ENCODE measurements at places on chromosomes 16 and 17. TPM values are rescaled to one million over a fixed set of nuclear protein-coding genes. Genes with fewer than 3 reads are reported as not detected.

ITGAL gene
- polyA plus RNA-seq = 3.8 TPM

TEX19 gene
- not detected for polyA plus RNA-seq

RNF167 gene
- polyA plus RNA-seq = 117 TPM

TEX14 gene
- 0.33 TPM for polyA plus RNA-seq

RNF112 gene
- 3.7 TPM for polyA plus RNA-seq

PMP22 gene
- polyA plus RNA-seq = 74.0 TPM

DNA sequence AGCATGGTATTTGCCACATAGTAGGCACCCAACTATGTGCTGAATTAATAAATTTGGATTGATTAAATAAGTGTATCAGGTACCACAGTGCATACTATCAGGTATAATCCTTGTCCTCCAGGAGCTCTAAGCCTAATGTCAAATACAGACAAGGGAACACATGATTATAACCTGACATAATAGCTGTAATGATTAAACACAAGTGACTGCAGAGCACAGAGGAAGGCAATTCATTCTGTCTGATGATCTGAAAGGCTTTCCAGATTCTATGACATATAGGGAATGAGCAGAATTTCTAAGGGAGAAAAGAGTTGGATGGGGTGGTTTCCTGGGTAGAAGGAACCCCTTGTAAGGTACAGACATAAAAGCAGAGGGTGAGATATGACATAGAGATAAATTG lies 273.5 kb downstream of the KIF2B start:
- DNase-seq = no peak

- DNase-seq = no peak
Observed at GRCh38 chr17:7249830-7250229, 1.7 kb downstream of the CTDNEP1 start.

Data from large intestine (tissue), 12 donors.